ENCODE measurements at places on chromosomes 2 and 18.

GRCh38 chr2:15965564-15966019 is 25.2 kb downstream of the MYCN start:
- no peak for DNase-seq

- DNase-seq, result no peak
These were observed 19.9 kb downstream of the NHEJ1 start for GRCh38 chr2:219140722-219141121.

DNA sequence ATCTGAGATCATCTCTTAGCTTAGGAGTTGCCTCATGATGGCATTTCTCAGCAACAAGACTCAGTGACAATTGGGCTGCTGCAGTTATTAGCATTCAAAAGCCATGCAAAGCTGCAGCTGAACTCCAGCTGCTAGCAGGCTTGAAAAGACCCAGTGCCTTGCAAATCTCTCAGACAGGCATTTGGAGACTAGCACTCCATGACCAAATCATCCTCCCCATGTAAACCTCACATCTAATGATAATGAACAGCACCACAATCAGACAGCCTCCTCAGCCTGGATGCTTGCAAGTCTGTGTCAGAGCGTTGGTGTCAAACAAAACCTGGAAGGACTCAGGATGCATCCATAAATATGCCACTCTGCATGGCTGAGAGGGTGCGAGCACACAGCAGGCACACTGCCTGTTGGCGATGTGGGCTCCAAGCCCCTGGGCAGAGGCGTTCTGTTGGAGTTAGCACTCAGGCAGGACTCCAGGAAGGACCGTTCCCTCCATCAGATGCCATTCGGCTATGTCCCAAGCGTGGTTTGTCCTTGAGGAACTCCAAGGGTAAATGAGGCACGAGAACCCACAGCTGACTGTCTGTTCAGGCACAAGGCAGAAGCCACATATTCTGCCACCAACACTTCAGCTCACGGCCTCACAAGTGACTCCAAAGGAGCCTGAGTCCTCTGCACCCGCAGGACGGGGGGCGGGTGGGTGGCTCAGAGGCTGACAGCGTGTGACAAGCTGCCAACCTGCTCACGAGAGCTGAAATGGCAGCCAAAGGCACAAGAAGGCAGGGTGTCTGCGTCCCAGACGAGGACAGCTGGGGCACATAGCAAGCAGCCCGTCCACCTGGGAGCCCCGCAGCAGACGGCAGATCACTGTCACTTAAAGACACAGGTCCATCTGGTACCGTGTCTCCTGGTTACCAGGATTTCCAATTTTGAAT is 183.8 kb downstream of the MYT1L start:
- DNase-seq, result no peak

GRCh38 chr18:51236225-51236624 is 38.7 kb upstream of the MEX3C start:
- DNase-seq, result peak; percentile 16

DNA sequence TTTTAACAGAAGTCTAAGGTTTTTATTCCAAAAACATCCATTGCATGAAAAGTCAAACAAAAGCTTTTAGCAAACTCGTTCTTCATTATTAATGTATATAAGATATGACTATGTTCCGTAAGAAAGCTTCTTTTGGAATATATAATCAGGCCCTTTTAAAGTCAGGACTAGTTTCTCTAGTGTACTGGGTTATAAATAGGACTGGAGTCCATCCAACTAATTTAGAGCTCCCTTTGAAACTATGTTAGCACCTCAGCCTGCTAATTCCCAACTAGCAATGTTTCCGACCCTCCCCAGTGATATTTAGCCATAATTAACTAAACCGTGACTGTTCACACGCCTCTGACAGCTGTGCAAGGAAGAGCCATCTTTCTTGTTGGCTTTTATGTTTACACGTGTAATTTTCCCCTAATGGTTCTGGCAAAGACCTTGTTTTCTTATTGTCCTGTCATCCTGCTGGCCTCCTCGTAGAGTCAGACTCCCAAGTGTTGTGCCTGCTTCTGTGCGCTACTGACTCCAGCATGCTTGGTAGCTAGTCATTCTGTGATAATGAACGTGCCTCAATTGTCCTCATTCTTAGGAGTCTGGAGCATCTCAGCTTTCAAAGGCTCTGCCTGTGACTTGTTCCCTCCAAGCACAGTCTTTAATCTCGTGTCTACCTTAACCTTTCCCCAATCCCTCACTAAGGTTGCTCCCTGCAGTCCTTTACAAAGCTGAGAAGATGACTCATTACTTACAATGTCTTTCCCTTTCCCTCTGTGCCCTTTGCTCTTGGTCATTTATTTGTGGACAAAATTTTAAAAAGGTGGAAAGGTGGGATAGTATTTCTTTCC is 172.2 kb upstream of the RASGRP3 start:
- DNase-seq, result no peak

- DNase-seq, result no peak
These were observed 237.8 kb downstream of the PLCL1 start for GRCh38 chr2:198042189-198042588.

- DNase-seq, result no peak
These were observed 39.7 kb downstream of the C2orf76 start for GRCh38 chr2:119326938-119327337.

DNA sequence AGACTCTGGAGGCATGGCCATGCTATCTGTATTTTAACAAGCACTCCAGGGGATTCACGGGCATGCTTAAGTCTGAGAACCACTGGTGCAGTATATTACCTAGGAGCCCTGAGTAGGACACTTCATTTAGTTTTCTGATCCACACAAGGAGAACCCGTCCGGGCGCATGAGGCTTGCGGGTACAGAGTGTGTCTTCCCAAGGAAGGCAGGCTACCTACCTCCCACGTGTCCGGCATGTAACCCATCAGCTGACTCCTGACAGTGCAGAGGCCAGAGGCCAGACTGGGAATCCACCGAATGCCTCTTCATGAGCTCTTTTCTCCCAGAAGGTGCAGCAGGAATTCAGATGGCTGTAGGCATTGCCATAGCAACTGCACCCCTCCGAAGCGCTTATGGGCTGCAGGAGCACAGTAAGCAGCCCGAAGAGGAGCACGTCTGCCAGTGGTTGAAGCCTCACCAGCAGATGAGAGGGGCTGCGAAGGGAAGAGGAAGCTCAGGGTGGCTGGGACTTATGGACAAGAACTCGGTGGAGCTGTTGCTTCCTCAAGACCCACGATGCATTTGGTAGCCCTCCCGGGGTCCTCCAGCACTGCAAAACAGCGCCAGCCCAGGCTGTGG is 33.8 kb upstream of the DNMT3A start:
- no peak for DNase-seq

- DNase-seq, result no peak
These were observed 66.7 kb downstream of the DNMT3A start for GRCh38 chr2:25274868-25275574.

DNA sequence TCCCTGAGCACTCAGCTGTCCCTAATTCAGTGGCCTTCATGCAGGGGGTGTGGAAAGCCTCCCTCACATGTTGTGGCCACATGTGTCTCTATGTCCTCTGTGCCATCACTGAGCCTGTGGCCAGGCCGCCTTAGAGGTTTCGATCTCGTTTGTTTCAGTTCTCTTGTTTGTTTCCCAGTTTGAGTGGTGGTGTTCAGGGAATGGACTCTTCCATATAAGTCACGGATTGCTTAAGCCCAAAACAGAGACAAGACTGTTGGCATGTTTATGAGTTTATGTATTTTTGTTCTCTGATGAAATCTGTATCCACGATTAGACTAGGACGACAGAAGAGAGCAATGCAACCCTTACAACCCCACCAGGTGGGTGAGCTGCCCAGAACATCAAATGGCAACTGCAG is 134.5 kb downstream of the CCBE1 start:
- no peak for DNase-seq

DNA sequence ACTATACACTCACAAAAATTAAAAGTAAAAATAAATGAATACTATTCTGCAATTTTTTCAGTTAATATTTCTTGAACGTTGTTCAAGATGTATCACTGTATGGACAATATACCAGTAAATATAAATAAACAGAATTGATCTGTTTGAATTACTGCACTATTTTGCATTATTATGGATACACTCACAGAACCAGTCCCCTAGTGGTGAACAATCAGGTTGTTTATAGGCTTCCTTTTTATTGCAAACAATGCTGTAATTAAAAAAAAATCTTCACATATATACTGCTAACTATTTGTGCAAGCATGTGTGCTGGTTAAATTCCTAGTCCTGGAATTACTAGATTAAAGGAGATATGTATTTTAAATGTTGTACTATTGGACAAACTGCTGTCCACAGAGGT is 306.0 kb downstream of the FBXO15 start:
- DNase-seq, result no peak

- DNase-seq, result no peak
These were observed 1636.4 kb upstream of the NXPH2 start for GRCh38 chr2:140416577-140416976.

DNA sequence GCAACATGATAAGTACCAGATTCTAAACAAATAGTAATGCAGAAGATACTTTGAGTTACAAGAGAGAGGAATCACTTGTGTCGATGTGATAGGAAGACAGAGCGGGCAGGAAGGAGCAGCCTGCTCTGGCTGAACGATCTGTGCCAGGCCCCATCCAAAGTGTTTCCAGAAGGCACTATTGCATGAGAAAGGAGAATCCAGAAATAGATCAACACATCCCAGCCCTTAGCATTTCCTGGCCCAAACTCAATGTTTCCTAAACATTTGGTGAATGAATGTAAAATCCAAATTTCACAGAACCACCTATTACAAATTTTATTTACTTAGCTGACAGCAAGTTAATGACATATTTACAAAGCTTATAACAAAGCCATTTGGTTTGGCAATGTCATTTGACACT is 257.2 kb downstream of the TXNL1 start:
- no peak for DNase-seq

DNA sequence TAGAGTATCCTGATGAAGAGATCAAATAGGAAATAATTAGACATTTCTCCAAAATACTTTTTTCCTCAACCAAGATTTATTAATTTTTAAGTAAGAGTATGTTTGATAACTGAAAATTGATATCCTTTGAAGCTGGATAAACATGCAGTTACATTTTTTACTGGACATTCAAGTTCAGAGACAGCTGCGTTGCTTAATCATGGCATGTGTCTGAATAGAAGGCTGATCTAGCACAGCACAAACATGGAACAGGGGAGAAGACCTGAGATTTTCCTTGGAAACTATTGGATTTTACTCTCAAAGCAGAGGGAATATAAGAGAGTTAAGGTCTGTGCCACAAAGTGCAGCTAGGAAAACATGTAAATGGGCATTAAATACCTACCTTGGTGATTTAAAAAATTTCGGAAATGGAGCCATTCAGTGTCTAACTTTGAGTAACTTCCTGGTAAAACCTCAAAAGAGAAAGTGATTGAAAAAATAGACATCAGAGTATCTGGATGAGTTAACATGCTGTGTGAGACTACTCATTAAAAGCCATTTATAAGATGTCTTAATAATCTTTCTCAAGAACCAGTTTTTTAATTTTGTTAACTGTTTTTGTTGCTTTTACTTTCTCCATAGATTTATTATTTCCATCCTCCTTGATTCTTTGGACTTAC is 31.8 kb downstream of the CRIM1 start:
- DNase-seq, result no peak

DNA sequence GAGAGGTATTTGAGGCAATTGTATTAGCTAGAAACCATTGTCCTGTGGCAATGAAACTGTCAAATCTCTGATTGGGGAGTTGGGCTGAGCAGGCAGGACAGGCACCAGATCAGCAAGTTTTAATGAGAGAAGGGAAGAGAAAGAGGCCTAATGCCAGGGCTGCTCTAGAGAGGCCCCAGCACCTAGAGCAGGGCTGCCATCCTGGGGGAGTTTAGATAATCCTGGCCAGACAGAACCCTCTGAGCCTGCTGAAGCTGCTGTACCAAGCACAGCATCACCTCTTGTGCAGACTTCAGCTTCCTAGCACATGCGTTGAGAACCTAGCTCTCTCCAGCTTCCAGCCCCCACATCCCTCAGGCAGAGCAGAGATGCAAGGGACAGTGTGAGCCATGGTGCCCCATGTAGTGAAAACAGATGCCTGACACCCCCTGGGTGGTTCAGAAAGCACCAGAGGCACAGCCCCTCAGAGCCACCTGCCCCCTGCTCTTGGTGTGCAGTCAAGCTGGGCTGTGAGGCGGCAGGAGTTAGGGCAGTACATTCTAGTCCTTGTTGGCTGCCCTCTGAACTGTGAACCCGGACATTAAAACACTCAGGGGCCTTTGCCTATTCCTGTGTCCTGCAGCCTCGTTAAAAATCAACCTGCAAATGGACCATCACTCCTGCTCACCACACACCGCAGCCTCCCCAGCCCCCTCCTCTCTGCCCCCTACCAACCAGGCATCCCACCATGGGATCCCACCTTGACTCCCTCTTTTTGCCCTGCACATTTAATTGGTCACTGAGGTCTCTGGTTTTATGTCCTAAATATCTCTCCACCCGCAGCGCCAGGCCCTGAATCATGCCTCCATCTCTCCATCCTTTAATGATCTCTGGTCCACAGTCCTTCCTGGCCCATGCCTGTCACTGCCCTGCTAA is 52.7 kb downstream of the ADD2 start:
- DNase-seq, result no peak

GRCh38 chr2:157922336-157922735 is 46.2 kb upstream of the ACVR1 start:
- no peak for DNase-seq

DNA sequence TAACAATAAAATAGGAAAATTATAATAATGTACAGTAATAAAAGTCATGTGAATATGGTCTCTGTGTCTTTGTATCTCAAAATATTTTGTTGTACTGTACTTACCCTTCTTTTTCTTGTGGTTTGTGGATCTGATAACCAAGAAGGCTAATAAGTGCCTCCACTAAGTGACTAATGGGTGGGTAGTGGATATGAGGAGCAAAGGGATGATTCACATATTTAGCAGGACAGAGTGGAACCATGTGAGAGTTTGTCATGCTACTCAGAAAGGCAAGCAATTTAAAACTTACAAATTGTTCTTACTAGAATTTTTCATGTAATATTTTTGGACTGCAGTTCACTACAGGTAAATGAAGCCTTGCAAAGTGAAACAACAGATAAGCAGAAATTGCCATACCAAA is 1241.2 kb upstream of the CDH2 start:
- DNase-seq, result peak; percentile 4

DNA sequence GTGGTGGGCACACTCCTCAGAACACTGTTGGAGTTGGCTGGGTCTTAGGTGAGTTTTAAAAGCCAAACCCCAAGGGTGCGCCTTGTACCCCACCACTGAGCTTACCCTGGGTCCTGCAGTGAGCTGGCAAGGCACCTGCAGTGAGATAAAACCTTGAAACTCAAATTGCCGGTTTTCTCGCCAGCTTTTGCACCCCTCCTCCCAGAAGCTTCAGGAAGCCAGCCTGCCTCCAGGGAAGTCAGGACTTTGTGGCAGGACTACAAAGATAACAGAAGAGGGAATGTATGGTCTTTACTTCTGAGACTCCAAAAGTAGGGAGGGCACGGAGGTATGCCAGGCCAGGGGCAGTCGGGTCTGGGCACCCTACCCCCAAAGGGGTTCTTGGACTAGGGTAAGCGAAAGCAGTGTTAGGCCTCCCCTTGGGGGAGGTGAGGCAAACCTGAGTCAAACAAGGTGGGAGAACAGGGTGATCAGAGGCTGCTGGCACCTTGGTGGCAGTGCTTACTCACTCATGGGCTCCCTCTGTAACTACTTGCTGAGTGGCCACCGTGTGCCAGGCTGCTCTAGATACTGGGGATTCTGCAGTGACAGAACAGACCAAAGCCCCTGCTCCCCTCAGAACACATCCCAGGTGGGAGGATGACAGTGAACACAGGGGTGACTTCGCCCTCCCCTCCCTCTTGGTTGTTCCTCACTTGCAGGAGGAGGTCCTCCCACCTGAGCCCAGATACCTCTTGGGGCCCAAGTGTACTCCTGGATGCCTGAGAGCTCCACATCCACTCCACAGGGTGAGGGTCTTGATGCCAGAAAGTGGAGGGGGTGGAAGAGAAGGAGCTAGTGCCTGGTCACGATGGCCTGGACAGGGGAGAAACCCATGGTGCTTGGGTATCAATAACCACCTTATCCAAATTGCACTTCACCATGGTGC is 69.3 kb upstream of the RGPD5 start:
- DNase-seq, result no peak
